ENCODE measurements at places on chromosomes 6 and 20.

DNA sequence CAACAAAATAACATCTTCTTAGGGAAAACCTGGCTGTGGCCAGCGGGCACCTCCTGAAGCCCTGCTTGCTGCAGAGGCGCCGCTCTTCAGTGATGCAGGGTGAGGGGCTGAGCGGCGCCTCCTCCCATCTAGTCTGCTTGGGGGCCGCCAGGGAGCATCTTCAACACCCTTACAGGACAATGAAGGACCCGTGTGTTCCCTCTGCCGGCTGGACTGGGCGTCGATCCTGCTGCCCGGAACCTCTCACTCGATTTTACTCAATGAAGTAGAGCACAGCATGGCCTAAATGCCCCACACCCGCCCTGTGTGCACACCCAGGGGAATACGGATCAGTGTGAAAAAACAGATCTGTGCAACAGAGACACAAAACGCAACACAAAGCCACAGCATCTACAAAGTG lies 28.5 kb upstream of the MPC1 start:
- no peak for DNase-seq

DNA sequence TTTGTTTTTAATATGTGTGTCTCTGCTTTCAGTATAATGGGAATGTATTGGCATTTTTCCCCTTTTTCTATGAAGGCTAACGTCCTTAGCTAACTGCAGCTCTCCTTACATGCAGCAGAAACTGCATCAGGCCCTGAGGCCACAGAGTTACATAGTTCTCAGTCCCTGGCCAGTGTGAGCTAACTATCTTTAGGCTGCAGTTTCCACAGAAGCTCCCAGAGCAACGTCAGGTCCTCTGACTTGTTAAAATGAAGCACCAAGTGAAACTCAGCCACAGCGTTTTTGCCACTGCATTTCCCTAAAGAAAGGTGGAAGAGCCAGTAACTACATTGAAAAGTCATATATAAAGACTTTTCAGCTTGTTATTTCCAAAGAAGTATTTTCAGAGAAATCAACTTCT lies 244.7 kb downstream of the CBLN4 start:
- DNase-seq: no peak

DNA sequence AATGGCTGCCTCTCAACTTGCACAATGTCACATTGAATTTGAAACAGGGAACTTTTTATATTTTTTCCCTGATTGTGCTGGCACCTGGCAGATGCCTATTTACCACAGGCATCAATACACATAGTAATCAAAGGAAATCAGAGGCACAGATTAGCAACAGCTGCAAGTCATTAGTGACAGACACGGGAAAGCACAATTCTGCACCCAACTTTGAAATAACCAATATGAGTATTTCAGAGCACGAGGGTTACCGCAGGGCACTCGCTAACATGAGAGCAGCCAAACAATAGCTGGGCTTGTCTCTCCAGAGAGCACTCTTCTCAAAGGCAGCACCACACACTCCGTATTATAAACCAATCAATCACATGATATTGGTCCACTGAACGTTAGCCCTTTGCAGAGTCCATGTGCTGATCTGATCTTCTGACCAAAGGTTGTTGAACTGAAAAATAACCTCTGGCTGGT lies 149.5 kb downstream of the RNF144B start:
- DNase-seq: no peak

DNA sequence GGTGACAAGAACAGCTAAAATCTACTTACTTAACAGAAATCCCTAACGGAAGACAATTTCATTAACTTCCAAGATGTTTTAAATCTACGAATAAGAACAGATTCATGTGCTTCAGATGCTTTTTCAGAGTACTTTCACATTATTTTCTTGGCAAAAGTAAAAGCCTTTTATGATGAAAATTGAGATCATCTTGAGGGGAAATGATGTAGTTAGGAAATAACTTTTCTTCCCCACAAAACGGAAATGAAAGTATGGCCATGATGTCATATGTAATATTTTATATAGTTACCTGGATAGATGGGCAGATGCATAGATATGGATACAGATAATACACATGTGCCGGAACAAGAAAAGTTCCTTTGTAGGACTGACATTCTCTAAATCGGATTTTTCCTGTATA lies 32.8 kb downstream of the SASH1 start:
- DNase-seq: no peak

GRCh38 chr6:133918208-133918930 lies 29.5 kb downstream of the TCF21 start:
- no peak for DNase-seq

- no peak for DNase-seq
These were observed 35.6 kb downstream of the PSMG4 start for GRCh38 chr6:3294396-3294795.

DNA sequence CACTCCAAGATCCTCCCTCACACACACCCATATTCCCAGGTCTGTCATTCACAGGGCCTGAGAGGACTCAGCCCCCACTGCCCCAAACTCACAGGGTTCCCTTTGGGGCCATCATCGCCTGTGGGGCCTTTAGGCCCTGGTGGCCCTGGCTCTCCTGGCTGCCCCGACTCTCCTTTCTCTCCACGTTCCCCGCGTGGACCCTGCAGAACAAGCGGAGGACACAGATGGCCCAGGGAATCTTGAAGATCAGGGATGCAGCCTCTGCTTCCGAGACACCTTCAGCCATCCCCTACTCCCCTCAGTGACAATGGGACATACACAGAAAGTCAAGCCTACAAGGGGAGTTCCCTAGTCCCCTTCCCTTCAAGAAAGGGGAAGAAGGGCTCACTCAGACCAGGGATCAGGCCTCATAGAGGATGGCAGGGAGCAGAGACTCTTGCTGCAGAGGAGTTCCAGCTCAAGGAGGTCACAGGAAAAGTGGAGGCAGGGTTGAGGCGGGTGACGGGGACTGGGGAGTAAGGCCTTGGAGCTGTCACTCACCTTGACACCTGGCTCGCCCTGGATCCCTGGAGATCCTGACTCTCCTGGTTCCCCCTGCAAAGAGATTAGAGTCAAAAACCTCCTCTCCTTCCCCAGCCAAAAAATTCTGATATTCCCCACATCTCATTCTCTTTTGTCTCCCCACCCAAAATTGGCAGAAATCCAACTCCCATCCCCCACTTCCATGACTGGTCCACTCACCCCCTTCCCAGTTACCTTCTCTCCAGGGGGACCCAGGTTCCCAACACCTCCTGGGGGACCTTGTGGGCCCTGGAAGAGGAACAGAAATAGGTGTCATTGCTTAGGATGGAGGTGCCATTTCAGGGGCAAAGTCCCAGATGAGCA lies 22.7 kb downstream of the COL11A2 start:
- DNase-seq: no peak

GRCh38 chr20:41178495-41178894 lies 41.2 kb downstream of the PLCG1 start:
- DNase-seq: no peak

DNA sequence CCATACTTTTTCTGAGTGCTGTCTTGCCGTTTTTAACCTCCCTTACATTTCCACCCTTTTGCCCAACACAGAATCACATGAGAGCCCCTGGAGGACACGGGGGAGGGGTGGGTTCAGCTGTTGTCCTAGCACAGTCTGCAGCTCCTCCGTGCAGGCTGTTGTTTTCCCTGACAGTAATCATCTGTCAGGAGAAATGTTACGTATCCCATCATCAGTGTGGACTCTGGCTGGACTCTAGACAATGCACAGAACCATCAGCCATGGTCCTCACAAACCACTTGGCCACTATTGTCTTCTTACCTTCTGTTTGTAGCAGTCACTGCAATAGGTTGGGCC lies 92.1 kb downstream of the RIN2 start:
- no peak for DNase-seq
